ENCODE measurements at places on chromosomes 7 and 10.
A peak's percentile ranks its signal among the peaks of the same experiment; 100 is the strongest.

- DNase-seq: peak; percentile 84
Measured at GRCh38 chr10:21526860-21527597, 1.5 kb upstream of the SKIDA1 start.

- DNase-seq: no peak
Measured at GRCh38 chr10:116744163-116744753, 1.9 kb upstream of the HSPA12A start.

GRCh38 chr10:13684806-13685482, 98.2 kb downstream of the PRPF18 start:
- DNase-seq: no peak

DNA sequence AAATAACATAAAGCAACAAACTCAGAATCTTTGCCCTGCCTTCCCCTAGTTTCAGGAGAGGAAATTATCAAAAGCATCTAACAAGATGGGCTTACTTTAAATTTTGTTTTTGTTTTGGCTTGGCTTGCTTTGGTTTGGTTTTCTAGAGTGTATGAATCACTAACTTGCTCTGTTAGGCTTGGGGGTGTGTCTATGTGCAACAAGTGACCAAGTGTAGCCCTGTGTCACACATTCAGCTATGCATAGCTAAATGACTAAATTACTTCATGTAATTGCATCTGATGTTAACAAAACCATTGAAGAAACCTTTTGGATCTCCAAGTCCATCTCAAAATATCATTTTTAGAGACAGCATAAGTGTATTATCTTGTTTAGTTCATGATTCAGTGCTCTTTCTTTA, 251.0 kb downstream of the TFEC start:
- DNase-seq: no peak

DNA sequence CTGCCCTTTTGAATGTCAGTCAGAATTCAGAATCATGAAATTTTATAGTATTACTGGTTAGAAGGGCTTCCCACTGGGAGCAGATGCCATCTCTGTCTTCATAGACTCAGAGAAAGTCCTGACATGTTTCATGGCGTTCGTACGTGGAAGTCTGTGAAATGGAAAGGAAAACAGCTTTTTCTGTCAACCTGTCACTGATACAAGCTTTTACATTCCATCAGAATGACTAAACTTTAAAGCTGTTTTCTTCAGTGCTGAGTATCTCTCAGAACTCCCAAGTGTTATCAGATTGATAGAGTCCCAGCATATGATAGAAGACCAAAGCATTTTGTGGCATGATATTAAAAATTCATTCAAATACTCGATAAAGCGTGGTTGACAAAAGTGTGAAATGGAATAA, 726.7 kb upstream of the GALNT17 start:
- no peak for DNase-seq
